ENCODE measurements at places on chromosomes 4 and X. TPM values are rescaled to one million over a fixed set of nuclear protein-coding genes. Genes with fewer than 3 reads are reported as not detected.

RAB40AL gene
- 0.26 TPM for total RNA-seq

SHISA3 gene
- total RNA-seq: 22.0 TPM

TGIF2LX gene
- total RNA-seq: not detected

NAP1L3 gene
- 18.6 TPM for total RNA-seq

PHOX2B gene
- not detected for total RNA-seq
